ENCODE measurements at places on chromosomes 6 and 20.

GRCh38 chr6:241336-241865 lies 50.9 kb upstream of the DUSP22 start:
- DNase-seq: no peak

- DNase-seq: no peak
Measured at GRCh38 chr6:95649451-95649850, 72.1 kb downstream of the MANEA start.

- peak; percentile 51 for DNase-seq
Measured at GRCh38 chr6:24719125-24719971, at the start of gene C6orf62. C6orf62 (minus strand) TSS chr6:24719154; CDS start chr6:24718668, 486 bp downstream.

- no peak for DNase-seq
Measured at GRCh38 chr6:155187106-155187505, 76.7 kb upstream of the CLDN20 start.

- DNase-seq: no peak
Measured at GRCh38 chr6:1672379-1672778, 62.7 kb downstream of the FOXC1 start.

DNA sequence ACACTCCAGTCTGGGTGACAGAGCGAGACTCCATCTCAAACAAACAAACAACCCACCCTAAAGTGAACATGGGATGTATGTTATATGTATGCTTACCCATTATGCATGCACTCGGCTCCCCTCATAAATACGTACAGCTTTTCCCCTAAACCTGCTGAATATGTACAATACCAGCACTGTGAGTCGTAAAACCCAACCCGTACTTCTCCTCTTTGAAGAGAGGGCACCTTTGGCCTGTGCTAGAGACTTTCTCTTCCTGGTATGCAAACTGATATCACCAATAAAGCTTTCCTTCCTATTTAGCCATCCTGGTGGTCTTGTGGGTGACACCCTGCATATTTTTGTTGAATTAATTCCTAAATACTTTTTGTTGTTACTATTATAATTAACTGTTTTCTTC lies 51.3 kb downstream of the VSTM2L start:
- no peak for DNase-seq

- peak; percentile 71 for DNase-seq
Measured at GRCh38 chr20:49397525-49397924, 84.9 kb downstream of the KCNB1 start.

DNA sequence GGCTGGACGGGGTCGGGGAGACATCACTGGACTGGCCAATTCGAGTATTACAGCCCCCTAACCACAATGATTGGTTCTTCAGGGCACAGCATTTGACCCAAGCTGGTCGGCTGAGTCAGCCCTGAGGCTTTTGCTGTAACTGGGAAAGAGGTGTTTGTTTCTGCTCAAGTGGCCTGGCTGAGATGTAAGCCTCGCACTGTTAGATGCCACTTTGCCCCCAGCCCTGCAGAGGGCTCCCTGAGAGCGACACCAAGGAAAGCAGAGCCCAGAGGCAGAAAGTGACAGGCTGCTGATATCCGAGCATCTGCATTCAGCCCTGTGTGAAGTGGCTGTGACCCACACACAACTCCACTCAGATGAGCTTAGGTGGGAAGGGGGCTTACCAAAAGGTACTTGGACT lies 19.4 kb downstream of the ERGIC3 start:
- peak; percentile 87 for DNase-seq

- DNase-seq: no peak
Measured at GRCh38 chr6:105484238-105485161, 81.6 kb upstream of the PREP start.

GRCh38 chr6:5231289-5231688 lies 29.5 kb downstream of the LYRM4 start:
- no peak for DNase-seq

DNA sequence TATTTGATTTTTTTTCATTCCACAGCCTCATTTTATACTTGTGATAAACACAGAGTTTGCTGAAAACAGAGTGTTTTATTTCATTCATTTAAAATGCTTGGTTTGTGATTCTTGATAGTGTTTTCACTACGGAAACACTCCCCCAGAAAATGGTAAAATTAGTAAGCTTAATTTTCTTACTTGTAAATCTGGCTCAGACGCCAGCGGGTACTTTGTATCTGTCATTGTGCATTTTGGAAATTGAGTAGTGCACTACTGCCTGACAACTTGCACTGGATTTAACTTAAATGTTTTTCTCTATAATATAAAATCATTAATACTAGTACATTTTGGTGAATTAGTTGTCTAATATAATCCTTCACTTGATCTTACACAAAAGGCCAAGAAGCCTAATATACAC lies 37.0 kb upstream of the HINT3 start:
- DNase-seq: no peak

DNA sequence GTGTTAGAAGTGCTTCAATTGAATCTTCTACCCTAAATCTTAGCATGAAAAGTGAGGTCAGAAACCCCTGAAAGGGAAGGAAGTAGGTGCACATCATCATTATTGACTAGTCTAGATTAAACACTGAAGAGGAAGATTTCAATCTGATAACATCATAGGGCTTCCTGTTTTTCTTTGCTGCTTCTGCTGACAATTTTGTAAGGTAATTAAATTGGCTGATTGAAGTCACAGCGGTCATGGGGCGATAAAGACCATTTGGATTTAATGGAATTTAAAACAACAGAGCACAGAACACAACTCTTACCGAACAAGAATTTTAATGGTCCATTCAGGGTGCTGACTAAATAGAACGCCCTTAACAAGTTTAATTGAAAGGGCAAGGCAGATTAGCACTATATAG lies 11.3 kb downstream of the GRIK2 start:
- DNase-seq: no peak

GRCh38 chr6:6966127-6966526 lies 141.6 kb upstream of the RREB1 start:
- no peak for DNase-seq

GRCh38 chr6:64890609-64891008 lies 816.4 kb downstream of the EYS start:
- DNase-seq: no peak

DNA sequence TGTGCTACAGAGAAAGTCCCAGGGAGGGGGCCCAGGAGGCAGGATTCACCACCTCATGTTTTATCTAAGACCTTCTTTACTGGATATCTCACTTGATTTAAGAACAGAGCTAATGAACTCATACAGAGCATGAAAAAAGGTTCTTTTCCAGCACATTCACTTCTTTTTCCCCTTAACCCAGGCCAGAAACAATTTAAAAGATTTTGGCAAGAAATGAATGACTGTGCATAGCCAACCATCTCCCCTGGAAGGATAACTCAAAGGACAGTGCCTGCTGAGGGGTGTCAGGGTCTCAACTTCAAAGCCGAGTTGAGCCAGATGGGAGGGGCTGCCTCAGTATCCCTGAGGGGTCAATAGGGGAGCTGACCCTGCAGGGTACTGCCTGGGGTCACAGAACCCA lies 253.4 kb downstream of the SOD2 start:
- no peak for DNase-seq

DNA sequence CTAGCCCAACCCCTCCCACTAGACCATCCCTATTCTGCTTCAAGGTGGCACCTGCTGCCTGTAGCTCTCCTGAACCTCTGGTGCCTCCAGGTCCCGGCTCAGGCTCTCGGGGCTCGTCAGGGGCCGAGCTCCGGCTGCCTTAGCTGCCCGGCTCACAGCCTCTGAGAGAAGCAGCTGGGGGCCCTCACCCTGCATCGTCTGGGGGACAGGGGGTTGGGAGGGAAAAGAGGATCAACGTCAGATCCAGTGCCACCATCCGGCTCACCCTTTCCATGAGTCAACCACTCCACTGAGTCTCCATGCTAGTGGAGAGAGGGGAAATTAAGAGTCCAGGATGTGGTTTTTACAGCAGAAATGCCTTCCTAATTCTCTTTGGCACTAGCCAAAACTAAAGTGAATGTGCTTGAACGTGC lies 13.0 kb downstream of the BAG6 start:
- no peak for DNase-seq

DNA sequence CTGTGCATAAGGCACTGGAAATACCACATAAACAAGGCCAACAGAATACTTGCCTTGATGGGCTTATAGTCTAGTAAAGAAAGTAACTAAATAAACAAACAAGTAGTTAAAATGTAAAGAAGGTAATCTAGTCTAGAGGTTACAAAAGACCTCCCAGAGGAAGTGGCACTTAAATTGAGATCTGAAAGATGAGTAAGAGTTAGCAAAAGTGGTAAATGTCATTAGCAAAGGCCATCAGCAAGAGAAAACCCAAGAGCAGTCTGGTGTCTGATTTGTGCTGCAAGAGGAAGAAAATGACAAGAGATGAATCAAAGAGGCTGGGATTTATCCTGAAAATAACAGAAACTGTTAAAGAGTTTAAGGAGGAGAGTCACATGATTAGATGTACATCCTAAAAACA lies 96.6 kb upstream of the SMLR1 start:
- no peak for DNase-seq
